ENCODE measurements at places on chromosomes 2 and 18.

- no peak for DNase-seq
Observed at GRCh38 chr2:137228566-137228965, 463.2 kb downstream of the THSD7B start.

- no peak for DNase-seq
Observed at GRCh38 chr18:56214706-56215105, 423.7 kb downstream of the TXNL1 start.

GRCh38 chr2:31075431-31075830, 62.8 kb downstream of the GALNT14 start:
- DNase-seq: no peak

DNA sequence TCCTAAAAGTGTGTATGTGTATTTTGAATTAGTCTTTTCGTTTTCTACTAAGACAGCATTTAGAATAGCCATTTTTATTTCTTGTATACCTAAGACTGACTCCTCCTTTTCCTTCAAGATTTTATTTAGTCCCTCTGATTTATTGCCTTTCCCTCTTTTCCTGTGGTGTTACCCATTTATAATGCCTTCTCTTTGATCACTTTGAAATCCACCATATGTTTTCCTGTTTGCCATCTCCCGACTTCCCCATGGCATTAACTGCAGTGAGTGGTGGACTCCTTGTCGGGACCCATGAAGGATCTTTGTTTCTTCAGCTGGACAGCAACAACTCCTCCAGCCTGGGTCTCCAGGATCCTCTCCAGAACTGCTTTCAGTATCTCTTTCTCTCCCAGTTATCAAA, 160.7 kb downstream of the CSRNP3 start:
- no peak for DNase-seq

DNA sequence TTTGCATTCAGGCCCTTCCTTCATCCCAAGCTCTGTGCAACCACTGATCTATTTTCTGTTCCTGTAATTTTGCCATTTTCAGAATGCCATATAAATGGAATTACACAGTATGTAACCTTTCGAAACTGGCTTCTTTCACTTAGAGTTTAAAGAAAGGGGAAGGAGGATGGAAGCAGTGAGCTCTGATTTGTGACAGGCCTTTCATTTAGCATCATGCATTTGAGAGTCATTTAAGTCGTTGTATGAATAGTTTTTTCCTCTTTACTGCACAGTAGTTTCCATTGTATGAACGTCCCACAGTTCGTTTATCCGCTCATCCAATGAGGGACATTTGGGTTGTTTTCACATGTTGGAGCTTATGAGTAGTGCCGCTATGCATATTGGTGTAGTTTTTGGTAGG, 67.0 kb downstream of the LBH start:
- no peak for DNase-seq

DNA sequence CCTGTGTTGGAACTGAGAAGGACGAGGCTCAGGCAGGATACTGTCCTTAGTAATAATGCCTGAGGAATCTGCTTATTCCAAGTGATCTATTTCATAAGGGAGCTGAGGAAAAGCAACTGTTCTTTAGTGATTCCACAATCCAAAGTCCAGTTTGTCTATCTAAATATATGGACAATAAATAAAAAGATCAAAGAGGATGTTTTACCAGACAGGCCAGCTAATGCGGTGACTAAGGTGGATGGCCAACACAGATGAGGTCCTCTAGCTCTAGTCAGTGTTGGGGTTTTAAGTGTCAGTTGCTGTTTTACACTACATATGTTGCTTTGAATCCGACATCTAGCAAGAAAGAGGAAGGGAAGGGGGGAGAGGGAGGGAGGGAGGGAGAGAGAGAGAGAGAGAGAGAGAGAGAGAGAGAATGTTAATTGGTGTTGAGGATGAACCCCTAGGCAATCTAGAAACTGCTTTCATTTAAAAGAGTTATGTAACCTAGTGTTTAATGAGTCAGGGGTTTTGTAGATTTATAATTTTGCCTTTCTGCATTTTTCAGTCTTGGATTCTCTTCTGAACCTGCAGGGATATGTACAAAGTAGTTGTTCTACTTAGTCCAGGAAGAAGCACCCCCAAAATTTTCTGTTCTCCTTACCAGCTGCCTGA, 27.0 kb upstream of the SCN1A start:
- no peak for DNase-seq

DNA sequence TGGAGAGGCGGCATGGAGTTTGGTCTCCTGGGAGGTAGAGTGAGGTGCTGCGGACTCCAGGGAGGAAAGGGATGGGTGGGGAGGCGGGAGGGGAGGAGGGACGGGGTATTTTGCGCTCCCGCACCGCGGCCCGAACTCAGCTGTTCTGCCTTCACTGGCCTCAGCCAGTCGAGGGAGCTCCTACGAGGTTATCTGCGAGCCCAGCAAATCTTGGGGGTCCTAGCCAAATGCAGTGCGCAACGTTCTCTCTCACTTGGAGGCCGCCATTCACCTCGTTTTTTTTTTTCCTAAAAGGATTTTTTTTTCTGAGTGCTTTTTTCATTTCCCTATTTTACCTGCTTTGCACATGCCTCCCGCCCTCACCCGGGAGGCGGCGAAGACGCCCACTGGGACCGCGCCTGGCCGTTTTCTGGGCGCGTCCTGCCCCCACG, 877 bp upstream of the BCL2L11 start:
- DNase-seq: no peak

- no peak for DNase-seq
Observed at GRCh38 chr2:205835251-205835791, 153.0 kb downstream of the NRP2 start.

- no peak for DNase-seq
Observed at GRCh38 chr18:43314941-43315340, 37.7 kb upstream of the SYT4 start.

GRCh38 chr2:43998263-43998662, 2.5 kb upstream of the LRPPRC start:
- DNase-seq: no peak

DNA sequence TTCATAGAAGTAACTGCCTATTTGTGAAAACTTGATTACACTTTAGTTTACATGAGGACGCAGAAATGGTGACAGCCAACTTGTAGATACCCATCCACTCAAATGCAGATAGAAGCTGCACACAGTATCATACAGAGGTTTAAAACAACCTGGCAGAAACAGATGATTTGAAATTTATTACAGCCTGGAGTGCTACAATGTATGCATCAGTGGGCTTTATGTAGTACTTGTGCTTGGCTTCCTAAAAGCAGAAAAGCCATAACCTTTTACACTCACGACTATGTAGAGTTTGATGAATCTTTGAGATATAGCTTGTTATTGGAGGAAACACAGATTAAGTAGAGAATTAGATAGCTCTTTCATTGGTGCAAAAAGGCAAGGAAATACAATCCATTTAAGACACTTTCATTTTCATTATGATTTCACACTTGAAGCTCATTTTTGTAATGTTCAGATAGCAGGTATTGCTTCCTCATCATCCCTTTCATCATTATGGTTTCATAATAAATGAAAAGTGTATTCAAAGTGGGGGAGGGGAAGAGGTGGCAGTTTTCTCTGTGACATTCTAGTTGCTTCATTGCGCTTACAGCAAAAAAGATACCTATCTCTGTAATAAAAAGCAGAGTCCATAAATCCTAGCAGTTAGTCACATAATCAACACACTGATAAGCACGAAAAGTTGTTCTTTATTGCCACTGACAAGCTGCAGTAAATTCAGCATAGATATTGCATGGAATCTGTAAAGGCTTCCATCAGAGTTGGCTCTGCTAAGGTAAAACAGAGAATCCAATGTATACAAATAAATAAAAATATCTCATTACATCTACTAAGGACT, 789.8 kb upstream of the FSHR start:
- DNase-seq: peak; percentile 8

DNA sequence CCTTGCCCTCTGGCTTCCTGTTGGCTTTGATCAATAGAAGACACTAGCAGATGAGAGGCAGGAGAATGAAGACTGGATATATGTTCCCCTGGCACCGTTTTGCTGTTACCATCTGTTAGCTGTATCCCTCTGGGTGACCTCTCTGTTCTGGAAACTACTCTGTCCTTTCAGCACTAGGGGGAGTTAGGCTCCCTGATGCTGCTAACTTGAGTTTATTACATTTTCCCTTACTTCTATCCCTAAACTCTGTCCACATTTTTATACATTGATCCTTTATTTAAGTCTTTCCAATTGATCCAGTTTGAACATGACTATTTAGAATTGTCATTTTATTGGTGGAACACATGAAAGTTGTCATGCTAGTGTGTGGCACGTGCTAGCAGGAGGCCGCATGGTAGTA, 1014.3 kb upstream of the CDH2 start:
- DNase-seq: no peak

- no peak for DNase-seq
Observed at GRCh38 chr2:38163006-38163405, 87.1 kb upstream of the CYP1B1 start.

DNA sequence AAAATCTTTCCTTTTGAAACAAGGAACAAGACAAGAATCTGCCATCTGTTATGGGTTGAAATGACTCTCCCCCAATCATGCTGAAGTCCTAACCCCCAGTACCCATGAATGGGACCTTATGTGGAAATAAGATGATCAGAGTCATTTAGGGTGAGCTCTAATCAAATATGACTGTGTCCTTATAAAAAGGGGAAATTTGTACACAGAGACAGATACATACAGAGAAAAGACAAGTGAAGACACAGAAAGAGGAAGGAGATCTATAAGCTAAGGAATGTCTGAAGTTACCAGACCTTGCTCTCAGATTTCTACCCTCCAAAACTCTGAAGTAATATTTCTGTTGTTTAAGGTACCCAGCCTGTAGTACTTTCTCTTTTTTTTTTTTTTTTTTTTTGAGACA, 15.7 kb downstream of the TGFBRAP1 start:
- no peak for DNase-seq

- peak; percentile 30 for DNase-seq
Observed at GRCh38 chr2:88016960-88017779, 823 bp upstream of the RNU2-63P start.

DNA sequence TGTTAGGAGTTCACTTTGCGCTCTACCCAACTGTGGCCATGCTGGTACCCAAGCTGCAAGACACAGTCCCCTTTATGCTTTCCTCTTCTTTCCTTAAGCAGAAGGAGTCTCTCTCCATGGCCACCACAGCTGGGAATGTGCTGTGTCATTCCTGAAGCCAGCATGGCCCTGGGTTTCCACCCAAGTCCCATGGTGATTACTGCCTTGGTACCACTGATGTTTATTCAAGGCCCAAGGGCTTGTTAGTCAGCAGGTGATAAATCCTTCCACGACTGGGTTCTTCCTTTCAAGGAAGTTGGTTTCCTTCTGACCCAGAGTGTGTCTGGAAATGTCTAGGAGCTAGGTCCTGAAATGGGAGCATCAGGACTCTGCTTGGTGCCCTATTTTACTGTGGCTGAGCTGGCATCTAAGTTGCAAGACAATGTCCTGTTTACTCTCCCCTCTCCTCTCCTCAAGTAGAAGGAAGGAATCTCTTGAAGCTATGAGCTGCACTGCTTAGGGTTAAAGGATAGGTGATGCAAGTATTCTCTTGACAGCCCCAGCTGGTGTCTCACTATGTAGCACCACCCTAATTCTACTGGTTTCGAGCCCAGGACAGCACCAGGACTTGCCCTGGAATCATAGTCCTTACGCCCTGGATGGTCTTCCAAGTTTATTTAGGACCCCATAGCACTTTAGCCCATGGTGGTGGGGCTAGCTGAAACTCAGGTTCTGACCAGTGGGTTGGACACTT, 18.7 kb upstream of the NUP35 start:
- no peak for DNase-seq

DNA sequence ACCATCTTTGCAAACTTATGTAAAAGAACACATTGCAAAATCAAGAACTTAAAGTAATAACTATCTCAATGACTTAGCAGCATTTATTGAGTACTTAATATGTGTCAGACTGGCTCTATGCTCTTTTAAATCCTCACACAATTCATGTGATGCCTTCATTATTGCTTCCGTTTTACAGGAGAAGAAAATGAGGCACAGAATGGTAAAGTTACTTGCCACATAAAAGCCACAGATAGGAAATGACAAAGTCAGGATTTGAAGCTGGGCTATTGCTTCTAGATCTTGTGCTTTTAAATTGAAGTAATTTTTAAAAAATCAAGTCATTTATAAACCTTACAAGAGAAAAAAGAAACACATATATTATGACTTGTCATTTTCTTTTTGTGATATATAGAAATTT, 174.2 kb downstream of the WDR7 start:
- no peak for DNase-seq

DNA sequence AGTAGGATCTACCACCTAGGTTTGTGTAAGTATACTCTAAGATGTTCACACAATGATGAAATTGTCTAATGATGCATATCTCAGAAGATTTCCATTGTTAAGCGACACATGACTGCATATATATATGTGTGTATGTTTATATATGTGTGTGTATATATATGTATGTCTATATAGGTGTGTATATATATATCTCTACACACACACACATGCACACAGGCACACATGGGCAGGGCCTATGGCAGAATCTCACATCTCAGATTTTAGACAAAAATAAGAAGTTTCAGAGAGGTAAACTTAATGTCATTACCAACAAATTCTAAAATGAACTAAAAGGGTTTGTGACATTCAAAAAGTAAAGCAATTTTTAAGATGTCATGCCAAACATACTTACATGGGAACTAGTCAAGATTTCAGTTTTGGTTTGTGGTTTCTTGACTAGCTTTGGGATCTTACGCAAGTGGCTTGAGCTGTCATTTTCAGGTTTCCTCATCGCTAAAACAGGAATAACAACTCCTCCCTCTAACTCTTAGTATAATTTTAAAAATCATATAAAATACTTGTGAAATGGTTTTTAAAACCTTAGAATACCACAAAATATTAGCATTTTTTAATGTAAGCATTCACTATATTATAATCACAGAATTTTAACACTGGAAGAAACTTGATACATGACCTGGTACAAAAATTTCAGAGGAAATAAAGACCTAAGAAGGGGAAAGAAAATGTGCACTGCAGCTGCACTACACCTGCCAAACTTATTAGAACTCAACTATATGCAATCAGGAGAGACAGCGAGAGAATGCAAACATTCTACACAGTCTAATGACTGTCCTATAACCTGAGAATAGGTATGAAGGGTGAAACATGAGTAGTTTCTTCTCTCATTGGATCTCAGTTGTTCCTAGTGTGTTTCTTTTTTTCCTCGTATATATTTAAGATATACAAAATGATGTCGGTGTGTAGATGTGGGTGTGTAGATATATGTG, 75.7 kb downstream of the TTC21B start:
- DNase-seq: no peak

DNA sequence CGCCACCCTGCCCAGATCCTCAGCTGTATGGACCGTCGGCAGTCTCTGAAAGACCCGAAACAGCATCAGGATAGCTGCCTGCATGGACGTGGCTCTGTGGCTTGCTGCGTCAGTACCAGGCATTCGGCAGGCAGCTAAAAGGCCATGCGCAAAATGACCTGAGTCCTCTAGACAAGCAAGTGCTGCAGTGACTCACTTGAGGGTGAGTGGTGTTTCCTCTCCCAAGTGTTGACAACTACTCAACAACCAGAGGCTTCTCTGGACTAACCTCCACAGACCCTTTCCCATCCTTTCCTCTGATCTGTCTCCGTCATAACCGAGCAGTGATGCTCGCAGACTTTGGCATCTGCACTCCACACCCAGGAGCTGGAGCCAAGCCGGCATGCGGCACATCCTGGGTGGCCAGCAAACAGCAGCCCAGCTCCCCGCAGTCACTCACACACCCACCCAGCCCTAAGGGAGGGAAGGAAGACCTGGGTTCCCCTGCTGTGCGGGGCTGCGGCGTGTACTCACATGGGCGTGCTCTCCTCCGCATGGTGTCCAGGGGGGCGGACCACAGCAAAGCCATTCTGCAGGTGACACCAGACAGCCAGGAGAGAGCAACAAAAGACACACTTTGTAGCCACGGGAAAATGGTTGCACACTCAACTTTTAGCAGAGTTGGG, 239.3 kb downstream of the TWIST2 start:
- no peak for DNase-seq

GRCh38 chr18:37483221-37483971, 82.2 kb downstream of the CELF4 start:
- DNase-seq: peak; percentile 8
